Tracheal epithelial cell (primary cell): ENCODE measurements at places on chromosomes 16 and 17. TPM values are rescaled to one million over a fixed set of nuclear protein-coding genes. Genes with fewer than 3 reads are reported as not detected.

Gene SLC38A8
- total RNA-seq, result not detected in 2 replicates

Gene PRRT2
- total RNA-seq, result not detected in 2 replicates

Gene MT1A
- not detected in 2 replicates for total RNA-seq

Gene TEKT5
- 0.21 and 0.48 TPM in 2 replicates for total RNA-seq

Gene KDM6B
- total RNA-seq, result 3.4 and 6.3 TPM in 2 replicates

Gene MXRA7
- total RNA-seq, result 121 and 164 TPM in 2 replicates
